ENCODE measurements at places on chromosomes 7 and 10.
A peak's percentile ranks its signal among the peaks of the same experiment; 100 is the strongest.

DNA sequence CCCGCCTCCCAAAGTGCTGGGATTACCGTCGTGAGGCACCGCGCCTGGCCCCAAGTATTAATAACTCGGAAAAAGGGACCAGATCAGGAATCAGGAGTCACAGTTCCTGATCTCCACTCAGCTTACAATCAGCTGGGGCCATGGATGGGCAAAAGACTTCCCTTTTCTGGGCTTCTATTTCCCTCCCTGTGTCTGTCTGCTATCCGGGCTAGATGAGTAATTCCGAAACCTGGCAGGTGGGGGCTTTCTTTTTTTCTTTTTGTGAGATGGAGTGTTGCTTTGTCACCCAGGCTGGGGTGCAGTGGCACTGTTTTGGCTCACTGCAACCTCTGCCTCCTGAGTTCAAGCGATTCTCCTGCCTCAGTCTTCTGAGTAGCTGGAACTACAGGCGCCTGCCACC, 11.6 kb downstream of the RPS24 start:
- DNase-seq = no peak

DNA sequence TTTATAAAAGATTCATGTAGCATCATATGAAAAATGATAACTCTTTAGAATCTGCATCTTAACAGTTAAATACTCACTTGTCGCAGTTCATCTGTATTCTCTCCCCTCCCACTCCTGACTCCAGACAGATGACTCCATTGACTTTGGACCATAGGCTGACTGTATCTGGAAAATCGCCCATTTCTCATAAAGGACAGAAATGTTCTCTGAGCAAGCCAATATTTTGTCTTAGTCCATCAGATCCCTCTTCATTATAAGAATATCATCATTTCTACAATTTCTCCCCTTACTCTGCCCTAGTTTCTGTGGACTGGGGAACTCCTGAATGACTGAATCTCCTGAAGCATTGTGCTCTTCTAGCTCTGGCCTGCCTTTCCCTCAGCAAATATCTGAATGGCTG, 125.4 kb downstream of the SEMA3D start:
- DNase-seq = no peak

DNA sequence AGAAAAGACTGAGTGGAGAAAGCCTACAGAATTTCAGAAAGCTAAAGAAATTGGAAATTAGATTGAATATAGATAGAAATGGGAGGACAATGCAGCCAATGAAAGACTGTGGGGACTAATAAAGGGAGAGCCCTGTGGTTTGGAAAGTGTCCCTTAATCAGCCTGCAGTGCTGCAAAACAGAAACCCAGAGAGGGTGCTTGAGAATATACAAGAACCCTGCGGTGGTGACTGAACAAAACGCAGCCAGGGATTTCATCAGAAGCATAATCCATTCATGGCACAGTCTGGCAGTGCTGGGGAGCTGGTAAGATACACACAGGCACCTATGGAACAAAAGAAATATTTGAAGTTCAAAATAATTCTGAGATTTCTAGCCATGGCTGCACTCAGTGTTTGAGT, 19.1 kb downstream of the CEP41 start:
- DNase-seq = peak; percentile 81

DNA sequence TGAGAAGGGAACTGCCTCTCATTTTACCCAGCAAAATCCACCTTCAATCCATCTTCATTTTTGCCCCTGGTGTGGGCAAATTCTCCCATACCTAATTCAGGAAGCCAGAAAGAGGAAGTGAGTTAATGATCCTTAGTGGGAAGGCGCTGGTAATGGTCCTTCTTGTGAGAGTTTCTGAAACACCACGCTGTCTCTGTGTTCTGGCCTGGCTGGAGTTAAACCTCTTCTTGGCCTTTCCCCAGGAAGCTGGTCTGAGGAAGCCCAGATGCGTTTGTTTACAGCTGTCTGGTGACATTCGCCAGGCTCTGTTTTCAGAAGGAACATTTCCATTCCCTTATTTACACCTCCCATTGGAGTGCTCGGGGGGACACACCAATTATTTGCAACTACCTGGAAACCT, 24.3 kb downstream of the HTRA1 start:
- DNase-seq = no peak

DNA sequence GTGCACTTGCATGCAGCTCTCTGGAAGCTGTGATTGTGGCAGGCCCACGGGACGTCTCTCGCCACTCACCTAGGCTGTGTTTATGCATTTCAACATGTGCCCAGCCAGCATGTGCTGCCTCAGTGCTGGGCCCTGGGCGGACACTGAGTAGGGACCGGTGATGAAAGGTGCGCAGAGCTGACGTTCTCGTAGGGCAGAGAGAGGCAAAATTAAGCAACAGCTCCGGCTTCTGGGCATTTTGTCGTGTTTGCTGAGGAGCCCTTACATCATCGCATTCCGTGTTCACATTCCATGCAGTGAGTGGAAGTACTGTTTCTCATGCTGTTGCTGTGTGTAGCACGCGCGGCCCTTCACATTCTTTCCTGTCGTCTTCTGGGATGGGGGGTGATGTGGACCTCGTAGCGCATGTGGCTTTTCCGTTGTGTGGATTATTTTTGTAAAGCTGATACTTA, 50.5 kb downstream of the PRF1 start:
- no peak for DNase-seq

DNA sequence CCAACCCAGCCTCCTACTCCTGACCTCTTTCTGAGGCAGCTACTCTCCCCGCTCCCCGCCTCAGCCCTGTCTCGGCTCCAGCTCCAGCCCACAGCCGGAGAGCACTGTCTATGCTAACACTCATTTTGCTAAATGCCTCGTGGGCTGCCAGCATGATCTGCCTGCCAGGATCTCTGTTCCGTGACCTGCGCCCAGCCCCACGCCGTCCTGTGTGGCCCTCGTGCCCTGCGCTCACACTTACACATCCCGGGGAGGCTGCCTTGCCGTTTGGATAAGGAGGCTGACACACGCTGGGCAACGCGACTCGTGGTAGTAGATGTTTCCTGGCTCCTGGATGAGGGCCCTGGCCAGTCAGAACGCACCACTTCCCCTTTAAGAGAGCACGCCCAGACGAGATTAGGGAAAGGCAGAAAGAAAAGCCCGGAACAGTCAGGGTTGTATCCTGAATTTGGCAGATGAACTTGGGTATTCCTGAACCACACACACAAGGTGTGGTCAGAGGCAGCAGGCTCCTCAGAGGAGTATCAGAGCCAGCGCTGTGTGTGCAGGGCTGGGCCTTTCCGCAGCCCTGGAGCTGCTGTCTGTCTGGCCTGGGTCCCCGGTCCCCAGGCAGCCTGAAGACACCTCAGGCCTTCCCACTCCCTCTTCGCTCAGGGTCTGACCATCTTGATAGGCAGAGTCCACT, 97.7 kb upstream of the EFCAB10 start:
- DNase-seq = peak; percentile 30

GRCh38 chr7:100444311-100445278, 8.3 kb upstream of the PPP1R35 start:
- DNase-seq = no peak

DNA sequence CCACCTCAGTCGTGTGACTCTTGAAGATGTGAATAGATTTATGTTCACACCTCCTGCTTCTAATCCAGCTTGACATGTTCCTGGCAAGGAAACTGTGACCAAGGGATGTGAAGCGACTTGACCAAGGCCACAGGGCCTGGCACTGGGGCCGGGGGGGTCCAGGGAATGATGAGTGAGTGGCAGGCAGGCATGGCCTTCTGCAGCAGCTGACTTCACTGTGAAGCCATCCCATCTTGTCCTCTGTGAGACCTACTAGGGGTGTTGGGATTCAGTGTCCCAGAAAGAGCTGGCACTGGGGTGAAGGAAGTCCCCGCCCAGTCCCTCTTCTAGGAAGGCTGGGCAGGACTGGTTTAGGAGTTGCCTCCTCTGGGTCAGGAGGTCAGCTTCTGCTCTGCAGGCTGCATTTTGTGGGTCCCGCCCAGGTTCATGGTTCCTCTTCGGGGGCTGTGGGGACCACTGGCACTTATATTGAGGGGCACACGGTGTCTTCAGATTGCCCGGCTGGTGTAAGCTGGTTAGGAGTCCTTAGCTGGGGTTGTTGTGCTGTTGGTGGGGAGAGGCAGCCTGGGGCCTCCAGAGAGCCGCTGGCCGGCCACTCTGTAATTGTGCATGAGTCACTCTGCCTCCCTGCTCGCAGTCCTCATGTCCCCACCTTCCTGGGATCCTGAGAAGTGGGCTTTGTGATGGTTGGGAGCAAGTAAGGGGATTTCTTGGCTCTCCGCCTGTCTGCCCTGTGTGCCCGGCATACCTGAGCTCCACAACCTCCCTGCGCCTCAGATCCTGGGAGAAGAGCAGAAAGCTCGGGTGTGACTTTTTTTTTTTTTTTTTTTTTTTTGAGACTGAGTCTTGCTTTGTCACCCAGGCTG, 11.0 kb downstream of the ZMIZ1 start:
- no peak for DNase-seq

GRCh38 chr7:131664570-131664969, 108.1 kb upstream of the PODXL start:
- DNase-seq = no peak

GRCh38 chr10:128028508-128029289, 97.5 kb downstream of the MKI67 start:
- no peak for DNase-seq

GRCh38 chr10:112173206-112173605, 10.4 kb downstream of the GPAM start:
- no peak for DNase-seq

GRCh38 chr7:155813546-155814315, 1.5 kb upstream of the SHH start:
- no peak for DNase-seq

GRCh38 chr7:155285833-155286232, 11.8 kb upstream of the INSIG1 start:
- DNase-seq = no peak

- DNase-seq = no peak
Measured at GRCh38 chr7:50664937-50665336, 99.7 kb upstream of the DDC start.

DNA sequence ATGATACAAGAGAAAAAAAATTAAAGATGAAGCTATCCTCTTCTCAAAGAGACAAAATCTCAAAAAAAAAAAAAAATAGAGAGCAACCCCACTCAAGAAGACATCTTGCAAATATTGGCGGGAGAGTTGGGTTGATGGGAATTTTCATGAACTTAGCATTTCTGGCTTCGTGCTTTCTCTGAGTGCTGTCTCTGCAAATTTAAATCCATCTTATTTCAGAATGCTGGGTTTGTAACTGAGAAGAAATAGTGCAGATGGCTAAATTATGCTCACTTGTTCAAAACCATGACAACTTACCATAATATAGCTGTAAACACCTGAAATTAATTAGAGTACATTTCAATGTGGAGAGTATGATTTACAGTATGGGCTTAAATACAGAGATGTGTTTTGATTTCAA, 484.8 kb upstream of the CELF2 start:
- no peak for DNase-seq

DNA sequence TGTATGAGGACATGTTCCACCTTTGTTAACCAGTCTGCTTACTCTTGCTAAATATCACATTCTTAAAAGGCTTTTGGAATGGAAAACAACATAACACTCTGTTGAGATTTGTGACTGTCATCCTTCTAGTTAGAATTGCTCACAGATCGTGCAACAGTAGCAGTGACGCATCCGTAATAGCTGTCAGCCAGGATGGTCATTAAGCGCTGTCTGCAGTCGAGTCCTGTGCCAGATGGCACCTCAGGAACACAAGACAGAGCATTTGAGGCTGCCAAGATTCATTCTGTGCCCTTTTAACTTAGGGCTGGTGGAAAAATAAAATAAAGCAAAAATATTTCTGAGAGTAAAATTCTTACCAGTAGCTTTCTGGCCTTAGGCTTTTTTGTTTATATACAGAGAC, 348.6 kb downstream of the ANKRD7 start:
- no peak for DNase-seq

DNA sequence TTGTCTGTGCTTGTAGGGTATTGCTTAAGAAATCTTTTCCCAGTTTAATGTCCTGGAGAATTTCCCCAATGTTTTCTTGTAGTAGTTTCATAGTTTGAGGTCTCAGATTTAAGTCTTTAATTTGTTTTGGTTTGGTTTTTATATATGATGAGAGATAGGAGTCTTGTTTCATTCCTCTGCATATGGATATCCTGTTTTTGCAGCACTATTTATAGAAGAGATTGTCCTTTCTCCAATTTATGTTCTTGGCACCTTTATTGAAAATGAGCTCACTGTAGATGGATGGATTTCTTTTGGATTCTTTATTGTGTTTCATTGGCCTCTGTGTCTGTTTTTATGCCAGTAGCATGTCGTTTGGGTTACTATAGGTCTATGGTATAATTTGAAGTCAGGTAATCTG, 20.2 kb downstream of the ADIRF start:
- no peak for DNase-seq

- DNase-seq = no peak
Measured at GRCh38 chr7:149685455-149685854, 87.9 kb downstream of the ZNF467 start.

GRCh38 chr10:102327641-102328040, 67.9 kb upstream of the NFKB2 start:
- no peak for DNase-seq
